ENCODE measurements at places on chromosomes 16 and 17.

DNA sequence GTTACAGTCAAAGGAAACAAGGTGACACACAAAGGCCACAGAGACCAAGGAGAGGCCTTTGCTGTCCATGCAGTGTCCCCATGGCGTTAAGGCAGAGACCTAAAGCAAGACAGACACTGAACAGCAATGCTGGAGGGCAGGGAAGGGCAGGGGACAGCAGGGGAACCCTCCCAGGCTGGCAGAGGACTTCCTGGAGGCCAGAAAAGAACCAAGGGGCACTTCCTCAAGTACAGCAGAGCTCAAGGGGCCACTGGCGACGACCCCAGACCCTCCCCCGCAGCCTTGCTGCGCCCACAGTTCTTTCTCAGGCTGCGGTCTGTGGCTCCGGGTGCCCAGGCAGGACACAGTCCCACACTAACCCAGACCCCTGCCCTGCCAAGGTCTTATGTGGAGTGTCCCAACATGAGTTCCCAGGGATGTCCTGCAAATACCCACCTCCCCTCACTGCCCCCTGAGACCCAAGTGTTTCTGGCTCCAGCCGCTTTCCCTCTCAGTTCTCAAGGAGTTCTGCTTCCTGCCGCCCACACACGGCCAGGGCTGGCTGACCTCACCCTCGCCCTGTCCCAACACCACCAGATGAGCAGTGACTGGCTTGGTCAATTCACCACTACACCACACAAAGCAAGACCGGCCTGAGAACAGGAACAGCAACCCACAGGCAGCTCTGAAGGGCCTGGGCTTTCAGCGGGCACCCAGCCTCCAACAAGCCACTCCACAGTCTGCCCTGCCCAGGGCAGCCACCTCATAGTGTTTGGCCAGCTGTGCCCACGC is 4.2 kb downstream of the CLCN7 start:
- DNase-seq: no peak

GRCh38 chr16:27233731-27234130 is 30.4 kb downstream of the KDM8 start:
- no peak for DNase-seq

DNA sequence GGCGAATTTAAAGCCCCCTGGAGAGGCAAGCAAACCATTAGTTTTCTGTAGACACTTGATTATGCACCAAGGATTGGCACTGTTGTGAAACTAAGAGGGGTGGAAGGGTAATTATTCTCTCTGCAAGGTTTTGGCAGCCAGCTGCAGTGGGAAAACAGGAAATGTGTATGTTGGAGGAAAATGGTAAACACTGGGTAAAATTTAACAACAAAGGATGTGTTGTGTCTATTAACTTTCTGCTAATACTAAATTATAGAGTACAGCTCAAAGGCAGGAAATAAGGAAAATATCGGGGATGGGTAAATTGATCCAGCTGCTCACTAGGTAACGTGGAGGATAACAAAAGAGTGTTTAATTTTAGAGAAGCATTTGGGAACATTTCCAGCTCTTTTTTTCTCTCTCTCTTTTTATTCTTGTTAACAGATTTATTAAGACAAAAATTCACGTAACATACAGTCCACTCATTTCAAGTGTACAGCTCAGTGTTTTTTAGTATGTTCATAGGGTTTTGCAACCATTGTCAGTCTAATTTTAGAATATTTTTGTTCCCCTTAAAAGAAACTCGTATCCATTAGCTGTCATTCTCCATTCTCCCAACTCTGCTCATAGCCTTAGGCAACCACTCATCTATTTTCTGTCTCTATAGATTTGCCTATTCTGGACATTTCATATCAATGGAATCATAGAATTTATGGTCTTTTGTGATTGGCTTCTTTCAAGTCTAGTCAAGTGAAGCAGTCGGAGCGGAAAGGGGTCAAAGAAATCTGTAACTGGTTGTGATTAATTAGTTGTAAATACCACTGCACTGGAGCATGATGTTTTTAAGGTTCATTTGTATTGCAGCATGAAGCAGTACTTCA is 41.8 kb downstream of the TANGO6 start:
- no peak for DNase-seq

GRCh38 chr16:72645538-72645937 is 402.4 kb downstream of the ZFHX3 start:
- no peak for DNase-seq

DNA sequence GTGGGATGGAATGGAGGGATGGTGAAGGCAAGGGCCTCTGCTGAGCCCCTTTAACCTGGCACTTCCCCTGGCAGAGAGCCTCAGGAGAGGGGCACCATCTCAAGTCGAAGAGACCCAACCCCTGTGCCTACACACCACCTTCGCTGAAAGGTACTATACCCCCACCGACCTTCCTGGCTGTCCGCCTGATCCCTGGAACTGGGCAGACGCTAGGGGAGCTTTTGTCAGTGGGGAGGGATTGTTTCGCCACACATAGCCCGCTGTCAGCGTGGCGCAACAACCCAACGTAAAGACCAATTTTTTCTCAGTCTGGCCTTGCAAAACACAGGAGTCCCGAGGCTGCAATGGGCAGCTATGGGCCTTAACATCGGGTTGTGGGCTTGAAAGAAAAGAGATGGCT is 3.1 kb downstream of the PPP1R1B start:
- no peak for DNase-seq

DNA sequence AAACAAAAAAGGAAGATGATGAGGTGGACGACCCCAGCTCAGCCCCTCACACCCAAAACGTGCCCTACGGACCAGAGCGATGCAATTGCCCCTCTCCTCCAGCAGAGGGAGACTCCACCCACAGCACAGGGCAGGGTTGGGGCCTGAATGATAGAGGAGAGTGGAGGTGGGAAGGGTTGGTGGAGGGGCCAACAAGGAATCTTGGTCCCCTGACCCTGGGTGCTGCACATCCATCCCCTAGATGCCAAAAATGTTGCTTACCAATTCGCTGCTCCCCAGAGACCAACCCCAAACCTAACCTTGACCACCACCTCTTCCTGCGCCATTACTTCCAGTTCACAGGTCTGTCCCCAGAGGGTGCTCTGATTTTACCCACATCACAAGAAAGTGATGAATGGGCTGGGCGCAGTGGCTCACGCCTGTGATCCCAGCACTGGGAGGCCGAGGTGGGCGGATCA is 12.9 kb downstream of the P2RX5 start:
- DNase-seq: no peak

DNA sequence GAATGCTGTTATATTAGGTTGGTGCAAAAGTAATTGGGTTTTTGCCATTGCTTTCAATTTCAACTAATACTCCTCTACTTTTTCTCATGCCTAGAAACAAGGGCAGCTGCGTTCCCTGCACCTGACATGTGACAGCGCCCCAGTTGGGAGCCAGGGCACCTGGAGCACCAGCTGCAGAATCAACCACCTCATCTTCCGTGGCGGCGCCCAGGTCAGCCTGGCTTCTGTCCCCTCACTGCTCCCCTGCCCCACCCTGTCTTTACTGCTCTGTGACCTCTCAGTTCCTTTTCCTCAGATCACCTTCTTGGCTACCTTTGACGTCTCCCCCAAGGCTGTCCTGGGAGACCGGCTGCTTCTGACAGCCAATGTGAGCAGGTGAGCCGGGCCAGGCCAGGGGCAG is 16.4 kb upstream of the ITGAD start:
- DNase-seq: no peak

GRCh38 chr17:41655611-41656111 is 31.3 kb upstream of the KRT17 start:
- DNase-seq: no peak

DNA sequence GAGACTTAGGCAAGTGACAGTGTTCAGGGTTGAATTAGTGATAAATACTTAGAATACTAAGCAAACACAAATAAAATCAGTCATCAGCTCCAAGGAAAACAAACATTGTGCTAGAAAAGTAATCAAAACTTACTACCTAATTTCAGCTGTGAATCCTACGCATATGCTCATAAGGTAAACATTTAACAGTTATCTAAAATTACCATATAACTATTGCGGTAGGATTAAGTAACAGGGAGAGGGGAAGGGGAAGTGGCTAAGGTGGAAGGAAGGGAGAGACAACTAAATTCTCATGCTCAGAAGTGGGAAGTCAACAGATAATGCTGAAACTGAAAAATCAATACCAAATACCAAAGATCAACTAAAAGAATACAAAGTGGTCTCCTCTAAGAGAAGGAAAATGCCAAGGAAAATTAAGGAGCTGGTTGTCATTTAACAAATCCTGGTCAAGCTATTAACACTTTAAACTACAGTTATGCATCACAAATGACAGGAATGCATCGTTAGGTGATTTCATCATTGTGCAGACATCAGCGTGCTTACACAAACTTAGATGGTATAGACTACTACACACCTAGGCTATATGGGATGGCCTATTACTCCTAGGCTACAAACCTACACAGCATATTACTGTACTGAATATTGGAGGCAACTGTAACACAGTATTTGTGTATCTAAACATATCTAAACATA is 20.0 kb downstream of the USP32 start:
- no peak for DNase-seq

- DNase-seq: no peak
Measured at GRCh38 chr17:68356520-68356919, 65.2 kb downstream of the ARSG start.

GRCh38 chr17:75642784-75643642 is 9.8 kb downstream of the SMIM5 start:
- DNase-seq: no peak

DNA sequence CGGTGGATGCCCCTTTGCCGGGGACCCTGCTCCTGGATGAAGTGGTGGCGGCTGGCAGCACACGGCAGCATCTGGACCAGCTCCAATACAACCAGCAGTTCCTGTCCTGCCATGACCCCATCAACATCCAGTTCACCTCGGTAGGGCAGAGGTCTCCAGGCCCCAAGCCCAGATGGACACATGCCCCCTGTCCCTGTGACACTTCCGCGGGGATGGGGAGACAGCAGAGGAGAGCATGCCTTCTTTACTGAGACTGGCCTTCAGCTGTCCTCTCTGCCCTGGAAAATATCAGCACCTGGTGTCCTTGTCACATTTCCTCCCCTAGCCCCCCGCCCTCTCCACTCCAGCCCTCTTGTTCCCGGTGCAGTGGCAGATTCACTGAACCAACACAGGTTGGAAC is 6.2 kb downstream of the CHAD start:
- DNase-seq: no peak

- no peak for DNase-seq
Measured at GRCh38 chr16:58211846-58212245, 13.9 kb upstream of the CSNK2A2 start.

- peak; percentile 70 for DNase-seq
Measured at GRCh38 chr16:13866073-13866472, 53.9 kb upstream of the ERCC4 start.

- no peak for DNase-seq
Measured at GRCh38 chr17:80660527-80661198, 116.0 kb downstream of the RPTOR start.

GRCh38 chr17:61383689-61384201 is 15.9 kb upstream of the TBX2 start:
- no peak for DNase-seq

- DNase-seq: no peak
Measured at GRCh38 chr16:87442581-87442966, 50.2 kb downstream of the ZCCHC14 start.

GRCh38 chr16:65698791-65699321 is 577.0 kb upstream of the CDH11 start:
- DNase-seq: no peak

- DNase-seq: no peak
Measured at GRCh38 chr17:29549177-29549923, 17.5 kb downstream of the ABHD15 start.

DNA sequence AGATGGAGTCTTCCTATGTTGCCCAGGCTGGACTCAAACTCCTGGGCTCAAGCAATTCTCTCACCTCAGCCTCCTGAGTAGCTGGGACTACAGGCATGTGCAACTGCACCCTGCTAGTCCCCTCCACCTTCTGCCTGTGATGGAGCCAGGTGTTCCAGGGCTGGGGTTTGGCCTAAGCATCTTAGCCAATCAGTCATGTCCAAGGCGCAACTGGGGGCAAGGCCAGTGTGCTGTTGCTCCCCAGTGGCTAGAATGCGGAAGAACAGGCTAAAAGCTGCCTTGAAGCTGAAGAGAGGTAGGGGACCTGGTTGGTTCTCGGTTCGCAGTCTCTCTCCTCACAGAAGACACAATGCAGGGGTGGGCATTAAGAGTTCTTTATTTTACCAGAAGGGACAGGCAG is 18.6 kb downstream of the FLOT2 start:
- DNase-seq: peak; percentile 71

DNA sequence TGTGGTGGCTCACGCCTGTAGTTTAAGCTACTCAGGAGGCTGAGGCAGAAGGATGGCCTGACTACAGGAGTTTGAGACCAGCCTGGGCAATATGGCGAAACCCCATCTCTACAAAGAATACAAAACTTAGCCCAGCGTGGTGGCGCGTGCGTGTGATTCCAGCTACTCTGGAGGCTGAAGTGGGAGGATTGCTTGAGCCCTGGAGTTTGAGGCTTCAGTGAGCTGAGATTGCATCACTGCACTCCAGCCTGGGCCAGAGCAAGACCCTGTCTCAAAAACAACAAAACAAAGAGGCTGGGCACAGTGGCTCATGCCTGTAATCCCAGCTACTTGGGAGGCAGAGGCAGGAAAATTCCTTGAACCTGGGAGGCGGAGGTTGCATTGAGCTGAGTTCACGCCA is 7.0 kb upstream of the CSNK1D start:
- no peak for DNase-seq

- DNase-seq: no peak
Measured at GRCh38 chr17:42586514-42587230, 9.1 kb upstream of the PSMC3IP start.

DNA sequence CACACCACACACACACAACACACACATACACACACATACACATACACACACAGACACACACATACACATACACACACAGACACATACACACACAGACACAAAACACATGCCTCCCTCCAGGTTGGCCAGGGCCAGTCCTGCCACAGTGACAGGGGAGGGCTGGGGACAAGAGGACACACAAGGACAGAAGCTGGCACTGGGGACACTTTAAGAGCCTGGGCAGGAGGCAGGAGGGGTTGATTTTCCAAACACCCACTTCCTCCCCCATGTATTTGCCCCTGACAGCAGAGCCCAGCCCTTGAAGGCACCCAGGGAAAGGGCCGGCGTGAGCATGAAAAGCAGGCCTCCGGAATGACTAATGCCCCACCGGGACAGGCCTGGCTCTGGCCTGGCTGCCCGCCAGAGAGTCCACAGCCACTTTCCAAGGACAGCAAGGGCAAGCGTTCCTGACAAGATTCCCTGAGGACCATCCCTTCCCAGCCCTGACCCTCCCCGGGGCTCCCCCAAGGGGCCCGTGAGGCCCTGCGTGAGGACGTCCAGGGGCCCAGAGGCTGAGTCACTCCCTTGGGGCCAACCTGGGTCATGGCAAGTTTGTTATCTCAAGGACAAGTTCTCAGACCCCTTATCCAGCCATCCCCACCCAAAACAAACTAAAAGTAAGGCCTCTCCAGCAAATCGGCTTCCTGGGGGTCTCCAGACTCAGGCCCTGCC is 235.6 kb downstream of the ZNF423 start:
- no peak for DNase-seq

GRCh38 chr16:14560523-14560922 is 69.5 kb downstream of the PARN start:
- DNase-seq: no peak

- no peak for DNase-seq
Measured at GRCh38 chr16:2910441-2910969, 1.2 kb upstream of the FLYWCH1 start.

- no peak for DNase-seq
Measured at GRCh38 chr17:63258785-63259184, 187.3 kb downstream of the CYB561 start.

GRCh38 chr17:78427140-78427539 is 48.7 kb downstream of the PGS1 start:
- no peak for DNase-seq

All from iPS DF 19.7 (cell line).